OCI-LY7 (cell line): ENCODE measurements at places on chromosomes 7 and 10. TPM values are rescaled to one million over a fixed set of nuclear protein-coding genes. Genes with fewer than 3 reads are reported as not detected.

DNA sequence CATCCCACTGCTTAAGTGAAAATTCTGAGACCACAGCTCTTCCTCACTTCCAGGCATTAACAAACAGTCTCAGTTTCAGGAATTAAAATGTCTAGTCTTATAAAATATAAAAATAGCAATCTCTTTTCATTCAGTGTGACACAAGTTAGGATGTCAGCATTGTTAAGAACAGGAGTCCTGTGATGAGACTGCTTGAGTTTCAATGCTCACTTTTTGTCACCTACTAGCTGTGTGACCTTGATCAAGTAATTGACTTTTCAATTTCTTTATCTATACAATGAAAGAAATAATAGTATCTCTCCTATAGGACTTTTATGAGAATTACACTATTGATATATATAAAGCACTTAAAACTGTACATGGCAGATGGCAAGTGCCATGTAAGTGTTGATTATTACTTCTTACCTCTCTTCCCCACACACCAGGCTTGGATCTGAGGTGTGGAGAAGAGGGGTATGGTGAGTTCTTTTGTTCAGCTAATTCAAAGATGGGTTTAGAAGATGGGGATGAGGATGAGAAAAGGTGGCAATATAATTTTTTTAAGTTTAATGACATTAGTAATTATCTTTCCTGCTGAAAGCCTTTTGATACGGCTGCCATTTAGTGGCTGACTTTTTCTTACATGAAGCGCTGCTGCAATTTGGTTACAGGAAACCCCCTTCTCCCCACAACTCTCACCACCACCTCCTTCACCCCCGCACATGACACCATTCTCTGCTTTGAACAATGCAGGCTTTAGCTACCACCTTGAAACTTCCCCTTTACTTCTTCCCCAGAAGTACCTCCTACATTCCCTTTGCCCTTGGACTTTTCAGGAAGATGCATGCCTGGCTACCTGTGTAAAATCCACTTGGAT is 20.8 kb upstream of the HYAL4 start:
- no peak for DNase-seq

Gene PPP1R17
- total RNA-seq, result not detected in 2 replicates

GRCh38 chr10:69092959-69093850 is 5.3 kb downstream of the SRGN start:
- DNase-seq, result peak; percentile 85

Gene SLC16A9
- not detected in 2 replicates for total RNA-seq

Gene FXYD4
- not detected in 2 replicates for total RNA-seq

- DNase-seq, result peak; percentile 36
These were observed 115.4 kb downstream of the ARID5B start for GRCh38 chr10:62016623-62017490.

DNA sequence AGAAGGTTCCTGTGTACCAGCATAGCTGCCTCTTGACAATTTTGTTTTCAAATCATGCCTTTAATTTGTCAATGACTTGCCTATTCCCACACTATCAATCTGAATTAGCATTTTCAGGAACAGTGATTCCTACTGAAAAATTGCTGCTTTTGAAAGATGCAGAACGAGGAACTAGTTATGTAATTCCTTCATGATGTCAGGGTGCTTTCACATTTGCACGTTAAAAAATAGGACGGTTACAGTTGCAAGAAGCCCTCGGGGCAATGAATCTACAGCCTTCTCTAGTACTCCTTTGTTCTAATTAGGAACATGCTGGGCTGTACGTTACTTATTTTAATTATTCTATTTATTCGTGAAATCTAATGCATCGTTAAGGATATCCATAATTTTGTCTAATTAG is 253.9 kb downstream of the OTUD1 start:
- DNase-seq, result no peak

- no peak for DNase-seq
These were observed 393.4 kb downstream of the SORCS1 start for GRCh38 chr10:106771154-106771553.

DNA sequence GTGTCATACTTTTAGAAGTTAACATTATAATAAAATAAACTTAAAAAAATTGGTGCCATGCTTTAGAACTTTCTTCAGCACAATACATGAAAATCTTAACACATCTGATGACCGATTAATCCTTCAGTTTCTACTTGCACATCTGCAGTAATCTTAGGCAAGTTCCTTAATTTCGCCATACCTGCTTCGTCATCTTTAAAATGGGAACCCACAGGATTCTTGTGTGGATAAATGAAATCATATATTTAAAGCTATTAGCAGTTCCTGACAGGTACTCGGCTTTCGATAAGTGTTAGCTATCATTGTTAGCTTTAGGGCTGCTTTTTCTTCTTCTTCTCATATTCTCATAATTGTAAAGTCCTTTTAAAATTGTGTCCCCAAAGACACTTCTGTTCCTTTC is 907 bp upstream of the VPS50 start:
- DNase-seq, result no peak

- no peak for DNase-seq
These were observed 8.1 kb downstream of the FAM131B start for GRCh38 chr7:143354376-143354775.

- no peak for DNase-seq
These were observed 26.6 kb upstream of the FAM20C start for GRCh38 chr7:165661-166337.

- peak; percentile 85 for DNase-seq
These were observed 44.5 kb downstream of the ICA1 start for GRCh38 chr7:8217200-8218068.

Gene PRKG1
- total RNA-seq, result not detected in 2 replicates

- DNase-seq, result no peak
These were observed 5.4 kb downstream of the ATP6V1F start for GRCh38 chr7:128867842-128868623.

- DNase-seq, result no peak
These were observed 35.9 kb upstream of the ITPRID1 start for GRCh38 chr7:31478018-31478417.

Gene MEST
- 1.2 and 1.5 TPM in 2 replicates for total RNA-seq

GRCh38 chr7:135448753-135449152 is 61.1 kb downstream of the CNOT4 start:
- DNase-seq, result no peak

DNA sequence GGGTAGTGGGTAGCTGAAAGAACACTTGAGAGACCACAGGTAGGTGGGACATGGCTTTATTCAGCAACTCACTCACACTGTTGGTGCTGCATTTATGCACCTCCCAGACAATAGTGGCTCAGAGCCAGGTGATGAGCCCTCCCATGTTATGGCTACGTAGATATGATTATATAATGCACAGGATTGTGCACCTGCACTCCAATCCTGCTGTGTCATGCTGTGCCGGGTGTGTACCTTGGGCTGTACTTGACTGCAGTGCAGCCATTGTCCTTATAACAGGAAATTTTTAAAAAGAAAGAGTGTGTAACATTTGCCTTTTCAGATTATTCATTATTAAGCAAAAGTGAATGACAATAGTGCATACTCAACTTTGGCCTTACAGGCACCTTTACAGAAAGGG is 366.1 kb upstream of the BMPER start:
- peak; percentile 58 for DNase-seq

DNA sequence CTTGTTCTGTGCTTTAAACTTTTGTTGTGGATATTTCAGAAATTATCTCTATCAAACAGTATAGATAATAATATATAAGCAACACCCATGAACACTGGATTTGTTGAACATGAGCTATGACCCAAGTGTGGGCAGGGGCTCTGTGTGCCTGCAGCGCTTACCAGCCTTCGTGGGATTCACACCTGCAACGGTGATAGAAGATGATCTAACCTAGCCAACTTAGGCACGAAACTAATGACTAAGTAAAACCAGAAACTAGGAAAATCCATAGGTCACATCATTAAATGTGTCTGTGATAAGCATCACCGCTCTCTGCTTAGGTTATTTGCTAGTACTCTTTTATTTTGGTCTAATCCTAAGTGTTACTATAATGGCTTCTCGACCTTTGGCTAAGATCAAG is 18.0 kb downstream of the SPAG6 start:
- no peak for DNase-seq

DNA sequence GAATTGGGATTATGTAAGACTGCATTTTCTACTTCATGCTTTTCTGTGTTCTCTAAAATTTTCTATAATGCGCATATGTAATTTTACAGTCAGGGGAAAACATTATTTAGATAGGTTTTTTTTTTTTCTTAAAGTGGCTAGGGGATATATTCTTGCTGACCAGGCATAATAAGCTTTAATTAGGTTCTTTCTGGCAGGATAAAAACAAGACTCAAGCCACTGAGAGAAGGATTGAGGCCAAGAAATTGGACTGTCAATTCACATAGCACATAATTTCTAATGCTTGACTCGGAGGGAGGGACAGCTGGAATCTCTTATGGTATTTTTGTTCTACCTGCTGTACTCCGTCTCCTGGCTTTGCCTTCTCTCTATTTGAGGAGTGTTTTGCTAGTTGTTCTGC is 119.8 kb upstream of the NPVF start:
- no peak for DNase-seq

DNA sequence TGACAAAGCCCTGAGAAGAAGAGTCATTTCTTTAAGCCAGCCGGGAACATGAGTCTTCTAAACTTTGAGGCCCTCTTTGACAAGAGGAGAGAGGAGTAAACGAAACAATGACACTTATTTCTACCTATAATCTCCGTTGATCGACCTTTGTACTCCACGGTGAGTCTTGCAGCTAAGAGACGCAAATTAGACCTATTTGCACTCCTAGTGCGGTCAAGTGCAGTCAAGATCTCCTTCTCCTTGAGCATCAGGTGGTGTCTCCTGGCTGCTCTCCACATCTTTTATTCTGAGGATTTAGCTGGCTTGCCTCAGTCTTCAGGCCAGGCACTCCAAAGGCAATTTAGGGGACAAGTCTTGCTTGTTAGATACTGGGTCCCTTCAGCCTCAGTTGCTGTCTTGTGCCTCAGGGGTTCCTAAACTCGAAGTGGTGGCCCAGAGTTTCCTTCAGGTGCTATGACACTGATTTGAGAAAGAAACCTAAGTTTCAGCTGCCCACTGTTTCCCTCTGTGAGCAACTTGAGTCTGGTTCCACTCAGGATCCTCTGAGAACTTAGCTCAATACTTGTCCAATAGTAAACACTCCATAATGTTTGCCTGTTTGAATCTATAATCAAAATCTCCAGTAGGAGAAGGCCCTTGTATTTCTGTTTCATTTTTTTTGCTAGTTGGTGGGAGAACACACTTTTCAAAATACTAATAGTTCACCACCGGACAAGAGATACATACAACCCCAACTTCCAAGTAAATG is 312.9 kb downstream of the RNLS start:
- no peak for DNase-seq

Gene ANXA8L1
- total RNA-seq, result not detected in 2 replicates

DNA sequence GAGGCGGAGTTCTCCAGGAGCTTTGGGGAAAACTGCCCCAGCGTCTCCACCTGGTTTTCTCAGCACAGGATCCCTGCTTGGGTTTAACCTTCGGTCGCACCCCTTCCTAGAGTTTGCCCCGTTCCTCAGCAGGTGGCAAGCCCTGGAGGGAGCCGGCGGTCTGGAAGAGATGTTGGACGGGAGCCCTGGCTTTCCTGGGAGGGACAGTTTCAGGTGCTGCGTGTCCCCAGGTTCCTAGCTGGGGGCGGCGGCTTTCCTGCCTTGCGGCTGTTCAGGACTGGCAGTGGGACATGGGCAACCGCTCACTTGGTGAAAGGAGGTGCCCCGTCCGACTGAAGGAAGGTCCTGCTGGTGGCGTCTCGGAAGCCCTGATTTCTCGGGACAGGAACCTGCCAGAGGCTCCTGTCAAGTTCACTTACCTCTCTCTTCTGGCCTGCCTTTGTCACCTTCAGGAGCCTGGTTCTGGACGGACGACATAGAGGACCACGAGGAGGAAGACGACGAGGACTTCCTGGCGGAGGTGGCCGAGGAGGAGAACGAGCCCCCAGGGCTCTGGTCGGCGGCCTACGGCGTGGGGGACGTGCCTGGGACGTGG is 14.8 kb downstream of the ZNF316 start:
- DNase-seq, result no peak

Gene PRPS1L1
- not detected in 2 replicates for total RNA-seq

DNA sequence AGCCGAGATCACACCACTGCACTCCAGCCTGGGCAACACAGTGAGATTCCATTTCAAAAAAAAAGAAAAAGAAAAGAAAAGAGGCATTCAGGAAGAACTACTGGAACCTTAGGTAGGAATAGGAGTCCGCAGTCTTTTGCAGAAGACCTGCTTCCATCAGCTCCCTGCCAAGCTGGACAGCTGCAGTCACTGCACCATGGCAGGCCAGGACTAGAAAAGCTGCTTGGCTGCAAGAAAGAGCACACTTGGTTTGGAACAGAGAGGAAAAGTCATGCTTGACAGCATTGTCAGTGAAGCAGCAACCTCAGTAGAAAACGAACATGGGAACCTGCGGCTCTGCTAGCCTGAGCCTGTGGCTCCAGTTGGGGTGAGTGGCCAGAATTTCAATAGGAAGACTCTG is 104.3 kb downstream of the MARCHF5 start:
- DNase-seq, result no peak

DNA sequence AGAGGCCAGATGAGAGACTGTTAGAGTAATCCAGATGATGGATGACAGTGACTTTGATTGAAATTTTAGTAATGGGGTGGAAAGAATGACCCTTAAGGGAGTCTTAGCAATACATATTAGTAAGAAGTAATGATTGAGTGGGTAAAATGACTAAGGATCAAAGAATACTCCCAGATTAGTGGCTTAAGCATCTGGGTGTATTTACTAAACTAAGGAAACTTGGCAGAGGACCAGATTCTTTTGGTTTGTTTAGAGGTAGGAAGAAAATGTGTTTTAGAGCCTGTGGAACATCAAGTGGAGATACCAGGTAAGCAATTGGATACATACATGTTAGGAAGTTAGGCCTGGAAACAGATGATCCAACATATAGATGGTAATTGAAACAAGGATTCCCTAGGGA is 58.8 kb upstream of the ADRA2A start:
- no peak for DNase-seq
